ENCODE measurements at places on chromosomes 6 and 20. TPM values are rescaled to one million over a fixed set of nuclear protein-coding genes. Genes with fewer than 3 reads are reported as not detected.

Gene ECT2L
- total RNA-seq: 0.13 TPM

Gene PTCHD4
- 2.6 TPM for total RNA-seq

Gene UBD
- total RNA-seq: not detected

Gene GJA10
- total RNA-seq: not detected

Gene PRL
- total RNA-seq: not detected

Gene YWHAB
- 70.8 TPM for total RNA-seq

Data from bronchial epithelial cell (primary cell).